ENCODE measurements at places on chromosomes 4 and X.

GRCh38 chr4:107877361-107877760 lies 52.6 kb downstream of the SGMS2 start:
- DNase-seq: no peak

- no peak for DNase-seq
Observed at GRCh38 chr4:96599752-96600151, 759.9 kb downstream of the PDHA2 start.

DNA sequence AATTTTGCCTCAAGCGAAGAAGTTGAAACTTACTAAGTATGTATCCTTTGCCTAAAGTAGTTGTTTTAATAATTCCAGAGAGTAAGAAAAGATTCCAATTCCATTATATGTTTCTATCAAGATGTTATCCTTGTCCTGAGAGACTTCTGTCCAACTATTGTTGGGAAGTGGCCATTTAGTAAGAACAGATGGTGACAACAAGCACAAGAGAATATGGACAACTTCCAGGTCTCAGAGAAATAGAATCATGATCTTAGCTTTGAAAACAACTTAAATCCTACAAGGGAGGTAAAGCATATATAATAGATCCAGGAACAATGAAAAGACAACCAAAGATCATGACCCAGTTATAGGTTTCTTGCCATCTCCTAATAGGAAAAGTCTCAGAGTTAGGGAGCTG lies 486.6 kb upstream of the PCDH10 start:
- DNase-seq: no peak

GRCh38 chr4:143404555-143404954 lies 67.9 kb downstream of the GAB1 start:
- no peak for DNase-seq

DNA sequence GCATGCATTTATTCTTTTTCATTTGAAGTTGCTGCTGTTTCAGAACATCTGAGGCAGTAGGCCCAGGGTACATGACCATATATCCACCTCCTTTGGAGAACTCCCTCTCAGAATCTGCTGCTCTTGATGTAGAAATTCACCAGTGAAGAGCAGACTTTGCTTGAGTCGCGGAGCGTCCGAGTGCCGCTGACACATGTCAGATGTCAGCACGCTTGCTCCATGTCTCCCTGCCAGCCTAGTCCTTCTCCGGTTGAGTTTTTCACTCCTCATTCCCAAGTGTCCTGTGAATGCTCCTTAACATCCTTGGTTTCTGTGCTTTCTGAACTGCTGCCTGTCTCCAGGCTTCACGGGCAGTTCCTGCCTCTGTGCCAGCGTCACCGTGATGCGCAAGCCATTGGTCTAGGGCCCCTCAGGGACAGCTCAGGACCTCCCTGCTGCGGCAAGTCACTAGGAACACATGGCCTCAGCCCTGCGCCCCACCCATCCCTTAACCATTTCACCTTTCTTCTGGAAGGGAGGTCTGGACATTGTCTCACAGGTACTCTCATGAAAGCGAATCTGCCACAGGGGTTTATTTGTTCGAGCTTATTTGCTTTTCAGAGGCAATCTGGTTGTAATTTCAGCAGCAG lies 93.1 kb upstream of the RBPJ start:
- DNase-seq: no peak

GRCh38 chr4:3689006-3689405 lies 77.2 kb upstream of the ADRA2C start:
- DNase-seq: no peak
